ENCODE measurements at places on chromosomes 5 and 9. TPM values are rescaled to one million over a fixed set of nuclear protein-coding genes. Genes with fewer than 3 reads are reported as not detected.

The ORM2 gene
- total RNA-seq = not detected

The NR5A1 gene
- total RNA-seq = not detected

The LRRTM2 gene
- not detected for total RNA-seq

- DNase-seq = no peak
Measured at GRCh38 chr9:115249488-115249887, 131.5 kb upstream of the TNC start.

GRCh38 chr9:86747711-86748110 is 199.6 kb downstream of the GAS1 start:
- no peak for DNase-seq

- DNase-seq = no peak
Measured at GRCh38 chr5:173010547-173011464, 27.2 kb downstream of the ATP6V0E1 start.

- DNase-seq = no peak
Measured at GRCh38 chr9:92850898-92851297, 26.9 kb downstream of the ZNF484 start.

DNA sequence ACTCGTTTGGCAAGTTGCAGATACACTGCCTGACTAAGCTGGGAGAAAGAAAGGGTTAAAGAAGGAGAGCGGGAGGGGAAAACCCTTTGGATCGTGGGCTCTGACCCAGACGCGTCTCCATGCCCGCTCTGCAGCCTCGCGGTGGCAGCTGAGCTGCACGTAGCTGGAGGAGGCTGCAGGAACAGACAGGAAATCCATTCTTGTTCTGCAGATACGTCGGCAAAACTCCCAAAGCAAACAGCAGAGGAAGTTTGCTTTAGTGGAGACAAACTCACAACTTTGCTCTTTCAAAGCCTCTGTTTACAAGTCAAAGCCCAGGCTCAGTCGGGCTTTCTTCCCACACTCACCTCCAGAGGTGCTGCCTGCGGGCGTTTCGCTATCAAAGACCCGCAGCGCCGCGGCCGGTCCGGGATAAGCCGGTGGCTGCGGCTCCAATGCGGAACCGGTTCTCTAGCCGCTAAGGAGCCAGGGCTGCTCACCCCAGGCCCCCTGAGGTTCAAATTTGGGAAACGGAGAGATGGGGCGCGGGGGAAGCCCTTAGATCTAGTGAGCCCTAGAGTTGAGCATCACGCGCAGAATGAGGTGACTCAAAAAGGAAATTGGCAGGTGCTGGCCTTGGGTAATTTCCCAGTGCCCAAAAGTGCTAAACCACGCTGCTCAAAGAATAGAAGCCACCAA is 60.7 kb downstream of the MAT2B start:
- DNase-seq = no peak

- DNase-seq = no peak
Measured at GRCh38 chr5:180583738-180584137, 7.6 kb downstream of the SCGB3A1 start.

Data from naive thymus-derived CD8-positive, alpha-beta T cell (primary cell).